ENCODE measurements at places on chromosomes 7 and 10.

DNA sequence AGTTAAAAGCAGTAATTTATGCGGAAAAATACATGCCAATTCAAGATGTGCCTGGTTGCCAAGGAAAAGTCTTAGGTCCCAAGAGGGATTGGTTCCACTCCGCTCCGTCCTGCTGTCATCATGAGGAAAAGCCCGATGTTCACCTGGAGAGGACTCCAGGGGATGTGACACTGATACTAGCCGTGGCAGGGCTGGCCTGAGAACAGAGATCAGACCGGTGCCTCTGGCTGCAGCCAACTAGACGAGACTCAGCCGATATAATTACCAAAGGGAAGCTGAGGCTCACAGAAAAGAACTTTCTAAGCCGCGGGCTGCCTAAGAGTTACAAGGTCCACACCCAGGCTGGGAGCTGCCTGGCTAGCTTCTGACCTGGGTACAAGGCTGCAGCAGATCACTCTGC is 81.3 kb upstream of the UNC5B start:
- no peak for DNase-seq

GRCh38 chr10:84308481-84309304 is 19.7 kb upstream of the CCSER2 start:
- DNase-seq = peak; percentile 41

- DNase-seq = no peak
Measured at GRCh38 chr7:79789584-79790345, 336.3 kb upstream of the MAGI2 start.

DNA sequence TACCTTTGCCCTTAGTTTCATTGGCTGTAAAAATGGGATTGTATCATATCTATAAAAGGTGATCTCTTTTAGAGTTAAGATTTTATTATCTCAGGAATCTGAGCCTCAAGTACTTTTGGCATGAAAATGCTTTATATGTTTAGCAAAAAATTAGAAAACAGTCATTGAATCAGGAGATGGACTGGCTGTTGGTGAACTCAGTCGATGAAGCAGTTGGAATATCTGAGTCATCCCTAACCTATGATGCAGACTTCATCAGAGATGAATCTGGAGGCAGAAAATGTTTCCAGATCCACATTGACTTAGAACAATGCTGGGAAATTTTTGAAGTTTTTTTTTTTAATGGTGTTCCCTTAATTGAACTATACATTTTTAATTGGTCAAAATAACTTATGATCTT is 228.5 kb downstream of the SLC25A13 start:
- DNase-seq = no peak

GRCh38 chr10:17239345-17240085 is 11.5 kb downstream of the VIM start:
- no peak for DNase-seq

GRCh38 chr7:30785786-30786185 is 14.6 kb downstream of the MINDY4 start:
- DNase-seq = no peak

- DNase-seq = no peak
Measured at GRCh38 chr10:100345570-100346330, 1.3 kb upstream of the SCD start.

GRCh38 chr10:91642831-91643692 is 10.2 kb upstream of the PPP1R3C start:
- DNase-seq = no peak
